Activated effector memory CD4-positive, alpha-beta T cell treated with Interleukin-2 at 50 U/mL for 16 hours (primary cell): ENCODE measurements at places on chromosomes 13 and 19.

DNA sequence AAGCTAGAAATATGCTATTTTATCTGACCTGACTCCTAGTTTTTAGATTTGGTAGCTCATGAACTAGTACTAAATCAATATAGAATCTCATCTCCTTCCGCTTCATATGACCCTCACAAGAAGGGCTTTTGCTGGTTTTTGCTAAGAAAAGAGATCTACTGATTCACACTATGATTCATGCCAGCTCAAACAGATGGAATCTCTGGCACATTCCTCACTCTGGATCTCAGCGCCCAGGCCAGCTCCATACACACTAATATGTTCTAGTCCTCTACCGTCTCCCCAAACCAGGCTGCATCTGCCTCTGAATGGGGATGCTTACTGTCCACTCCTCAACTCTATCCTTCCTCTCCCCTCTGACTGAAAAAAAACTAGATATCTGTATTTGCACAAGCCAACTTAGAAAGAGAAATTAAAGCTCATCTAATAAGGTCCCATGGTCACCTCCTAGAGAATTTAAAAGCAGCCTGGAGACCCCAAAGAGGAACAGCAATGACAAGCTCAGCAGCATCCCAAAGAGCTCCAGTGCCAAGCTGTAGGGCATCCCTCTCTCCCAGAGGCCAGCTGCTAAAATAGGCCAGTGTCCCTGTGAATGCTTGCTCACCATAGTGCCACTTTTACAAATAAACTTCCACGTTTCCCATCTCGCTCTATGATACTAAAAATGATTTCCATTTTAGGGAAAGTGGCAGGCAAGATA lies 74.9 kb downstream of the LHFPL6 start:
- no peak for DNase-seq

GRCh38 chr19:6671960-6672359 lies 2.0 kb upstream of the TNFSF14 start:
- no peak for DNase-seq

DNA sequence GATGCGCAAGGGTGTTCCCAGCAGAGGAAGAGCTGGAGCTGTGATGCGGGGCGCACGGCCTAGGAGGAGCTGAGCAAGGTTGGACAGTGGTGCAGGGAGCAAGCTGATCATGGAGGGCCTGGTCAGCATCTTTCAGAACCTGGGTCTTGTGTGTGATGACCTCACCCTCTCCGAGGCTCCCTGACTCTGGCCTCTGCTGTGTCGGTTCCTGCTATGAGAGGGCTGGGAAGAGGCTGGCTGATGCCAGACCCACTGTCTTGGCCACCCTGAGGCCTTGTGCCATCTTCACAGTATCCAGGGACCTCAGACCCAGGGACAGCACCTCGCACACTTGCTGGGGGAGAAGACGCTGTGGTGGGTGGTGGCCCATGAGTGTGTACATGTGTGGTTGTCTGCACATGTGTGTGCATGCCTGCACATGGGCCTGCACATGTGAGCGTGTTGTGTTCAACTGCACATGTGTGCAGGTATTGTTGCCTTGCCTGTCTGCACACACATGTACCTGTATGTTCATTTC lies 16.5 kb upstream of the C13orf46 start:
- no peak for DNase-seq

- no peak for DNase-seq
These were observed 10.7 kb upstream of the TMEM255B start for GRCh38 chr13:113748101-113748861.

GRCh38 chr19:44111910-44112463 lies 1.2 kb upstream of the ZNF225 start:
- no peak for DNase-seq

DNA sequence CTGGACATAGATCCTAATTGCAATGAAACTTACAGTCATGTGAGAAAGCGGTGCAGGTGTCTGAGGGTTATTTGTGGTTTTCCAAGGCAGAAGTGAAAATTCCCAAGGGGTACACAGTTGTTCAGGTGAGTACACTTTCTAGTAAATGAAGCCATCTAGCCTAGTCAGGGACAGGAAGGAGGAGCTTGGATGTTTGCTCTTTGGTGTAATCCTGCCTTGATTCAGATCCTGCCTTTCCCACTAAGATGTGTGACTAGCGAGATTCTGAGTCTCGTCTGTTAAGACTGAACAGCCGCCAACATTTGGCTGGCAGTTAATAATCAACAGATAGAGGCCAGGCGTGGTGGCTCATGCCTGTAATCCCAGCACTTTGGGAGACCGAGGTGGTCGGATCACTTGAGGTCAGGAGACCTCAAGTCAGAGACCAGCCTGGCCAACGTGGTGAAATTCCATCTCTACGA lies 2.5 kb downstream of the RPS9 start:
- no peak for DNase-seq

DNA sequence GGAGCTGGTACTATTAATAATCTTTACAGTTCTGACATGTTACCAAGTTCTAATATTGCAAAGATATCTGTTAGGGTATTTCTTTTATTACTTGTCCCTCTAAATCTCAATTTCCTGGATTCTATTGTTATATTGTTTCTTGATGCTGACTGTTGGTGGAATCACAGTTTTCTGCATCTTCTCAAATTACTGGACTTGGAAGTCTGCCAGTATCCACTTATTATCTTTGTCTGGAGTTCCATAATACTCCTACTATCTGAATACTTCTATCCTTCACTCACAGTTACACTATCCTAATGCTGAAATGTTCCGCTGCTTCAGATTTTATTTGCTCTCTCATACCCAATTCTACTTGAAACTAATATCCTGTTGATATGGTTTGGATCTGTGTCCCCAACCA lies 1985.7 kb upstream of the PRR20A start:
- no peak for DNase-seq

GRCh38 chr13:29810145-29810742 lies 40.2 kb downstream of the UBL3 start:
- DNase-seq, result no peak

GRCh38 chr13:110546926-110547325 lies 14.6 kb downstream of the RAB20 start:
- DNase-seq, result no peak

DNA sequence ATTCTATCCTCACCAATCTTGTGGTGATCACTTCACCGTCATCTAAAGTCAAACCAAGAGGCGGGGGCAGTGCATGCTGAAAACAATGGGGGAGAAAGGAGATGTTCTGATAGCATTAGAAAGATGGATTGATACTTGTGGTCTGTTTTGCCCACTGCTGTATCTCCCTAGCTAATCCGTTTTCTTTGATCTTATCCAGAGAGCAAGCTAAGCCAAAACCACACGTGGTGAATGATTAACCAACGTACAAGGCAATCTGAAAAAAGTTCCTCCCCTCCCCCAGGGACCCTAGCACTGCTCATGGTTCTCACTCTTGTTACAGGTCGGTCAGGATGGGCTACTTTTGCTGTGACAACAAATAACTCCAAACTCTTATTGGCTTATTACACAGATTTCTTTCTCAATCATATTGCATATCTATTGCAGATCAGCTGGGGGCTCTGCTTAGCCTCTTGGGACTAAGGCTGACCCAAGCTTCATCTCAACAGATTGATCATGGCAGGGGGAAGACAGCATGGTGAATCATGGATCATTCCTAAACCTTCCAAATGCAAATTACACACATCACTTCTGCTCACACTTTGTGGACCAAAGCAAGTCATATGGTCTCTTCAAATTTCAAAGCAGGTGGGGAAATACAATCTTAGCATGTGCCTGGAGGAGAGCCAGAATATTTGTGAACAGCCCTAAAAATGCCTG lies 11.9 kb upstream of the C13orf42 start:
- no peak for DNase-seq

- DNase-seq, result no peak
These were observed 1.3 kb downstream of the SNRPA start for GRCh38 chr19:40752257-40752781.

GRCh38 chr13:58476206-58476918 lies 844.8 kb downstream of the PCDH17 start:
- no peak for DNase-seq

GRCh38 chr13:49977992-49978391 lies 18.9 kb upstream of the TRIM13 start:
- no peak for DNase-seq

GRCh38 chr13:98476538-98476966 lies 100.4 kb downstream of the STK24 start:
- DNase-seq, result peak; percentile 85

DNA sequence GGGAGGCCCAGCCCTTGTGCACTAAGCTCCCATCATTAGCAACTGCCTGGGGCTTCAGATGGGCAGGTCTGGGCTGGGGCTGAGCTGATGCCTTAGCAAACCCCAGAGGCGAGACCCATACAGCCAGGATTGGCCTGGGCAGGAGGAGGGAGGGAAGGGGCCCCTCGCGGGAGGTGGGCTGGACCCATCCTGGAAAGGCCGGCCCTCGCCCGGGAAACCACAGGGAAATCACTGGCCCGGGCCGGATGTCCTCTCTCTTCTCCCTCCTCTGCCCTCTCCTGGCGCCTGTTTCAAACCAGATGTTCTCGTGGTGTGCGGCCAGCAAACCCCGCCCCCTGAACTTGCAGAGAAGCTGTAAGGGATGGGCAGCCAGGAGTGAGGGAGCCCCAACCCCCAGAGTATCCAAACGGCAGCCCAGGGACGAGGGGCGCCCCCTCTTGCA lies 43.1 kb downstream of the TMEM255B start:
- DNase-seq, result no peak

- DNase-seq, result no peak
These were observed 281.4 kb downstream of the LHFPL6 start for GRCh38 chr13:39321574-39321973.

- DNase-seq, result no peak
These were observed 1399.4 kb downstream of the EFNB2 start for GRCh38 chr13:105135852-105136615.

DNA sequence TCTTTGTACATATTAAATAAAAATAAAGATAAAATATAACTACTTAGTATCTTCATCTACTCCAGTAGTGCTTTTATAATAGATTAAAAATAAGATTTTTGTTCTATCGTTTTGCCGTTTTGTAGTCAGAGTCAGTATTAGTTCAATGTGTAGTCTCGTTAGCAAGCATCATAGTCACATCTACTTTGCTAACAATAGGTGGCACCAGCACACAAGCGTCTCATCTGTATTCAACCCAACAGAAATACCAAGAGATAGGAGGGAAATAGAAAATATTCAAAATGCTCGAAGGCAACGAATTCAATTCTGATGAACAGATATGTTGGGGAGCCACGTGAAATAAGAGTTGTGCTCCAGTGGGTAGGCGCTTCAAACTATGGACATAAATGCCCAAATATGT lies 21.4 kb upstream of the MICU2 start:
- no peak for DNase-seq

- no peak for DNase-seq
These were observed 87.6 kb downstream of the MUC16 start for GRCh38 chr19:8922591-8922990.

DNA sequence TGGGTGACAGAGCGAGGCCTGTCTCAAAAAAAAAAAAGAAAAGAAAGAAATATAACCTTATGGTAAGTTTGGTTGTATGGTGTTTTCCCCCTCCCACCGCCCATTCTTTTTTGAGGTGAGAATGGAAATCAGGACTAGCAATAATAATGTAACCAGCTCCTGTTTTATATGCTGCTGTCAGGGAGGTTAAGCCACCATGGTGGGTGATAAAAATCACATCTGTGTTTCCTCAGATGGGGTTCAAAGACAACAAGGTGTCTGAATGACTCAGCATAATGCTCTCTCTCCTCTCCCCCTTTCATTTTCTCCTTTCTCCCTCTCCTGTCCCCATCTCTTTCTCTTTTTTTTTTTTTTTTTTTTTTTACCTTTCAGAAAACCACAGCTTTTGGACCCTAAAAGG lies 28.3 kb upstream of the GARRE1 start:
- DNase-seq, result no peak

DNA sequence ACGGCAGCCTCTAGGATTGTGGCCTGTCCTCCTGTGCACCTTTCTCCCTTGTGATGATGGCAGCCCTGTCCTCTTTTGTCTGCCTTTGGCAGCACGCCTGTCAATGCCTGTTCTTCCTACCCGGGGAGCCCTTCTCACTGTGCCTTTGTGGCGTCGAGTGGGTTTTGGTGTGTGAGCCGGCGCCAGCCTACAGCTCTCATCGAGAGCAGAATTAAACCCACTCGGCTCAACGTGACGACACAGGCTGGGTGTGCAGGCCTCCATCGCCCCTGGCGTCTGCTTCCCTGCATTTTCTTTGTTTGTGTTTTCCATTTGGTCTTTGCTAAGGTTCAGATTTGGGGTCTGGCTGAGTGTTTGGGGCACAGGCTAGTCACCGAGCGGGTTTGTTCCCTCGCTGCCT lies 34.4 kb downstream of the AP1M1 start:
- DNase-seq, result no peak

GRCh38 chr13:32445461-32445860 lies 17.5 kb upstream of the N4BP2L1 start:
- no peak for DNase-seq

GRCh38 chr19:51749979-51750378 lies 1.7 kb downstream of the FPR1 start:
- DNase-seq, result no peak

DNA sequence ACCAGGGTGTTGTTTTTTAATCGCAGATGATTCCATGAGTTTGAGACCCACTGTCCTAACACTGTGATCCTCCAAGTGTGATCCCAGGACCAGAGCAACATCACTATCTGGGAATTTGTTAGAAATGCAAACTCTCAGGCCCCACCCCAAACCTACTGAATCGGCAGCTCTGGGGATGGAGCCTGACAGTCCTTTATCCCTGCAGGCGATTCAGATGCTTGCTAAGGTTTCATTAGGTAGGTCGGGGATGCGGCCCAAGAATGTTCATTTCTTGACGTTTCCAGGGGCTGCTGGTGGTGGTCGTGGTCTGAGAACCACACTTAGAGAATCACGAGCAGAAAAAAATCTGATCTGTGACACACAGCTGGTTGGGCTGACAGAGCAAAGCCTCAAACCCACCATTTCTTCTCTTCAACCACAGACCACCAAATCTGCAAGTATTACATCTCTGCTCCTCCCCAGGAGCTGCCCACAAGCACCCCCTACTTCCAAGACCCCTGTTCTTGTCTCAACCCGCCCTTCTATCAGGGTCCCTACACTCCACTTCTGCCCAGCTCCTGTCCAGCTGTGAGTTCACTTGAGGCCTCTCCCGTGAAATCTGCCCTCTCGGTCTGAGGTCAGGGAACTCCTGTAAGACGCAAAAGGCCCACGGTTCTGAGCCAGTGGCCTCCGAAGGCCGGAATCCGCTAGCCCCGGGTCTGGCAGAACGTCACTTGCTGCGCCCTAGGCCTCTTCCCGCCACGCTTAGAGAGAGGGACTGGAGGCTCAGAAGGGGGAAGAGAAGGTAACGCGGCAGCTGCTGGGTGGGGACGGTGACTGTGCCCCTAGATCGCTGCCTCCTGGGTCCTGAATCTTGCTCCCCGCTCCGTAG lies 1.1 kb upstream of the FARP1 start:
- DNase-seq, result no peak

GRCh38 chr13:51764184-51765141 lies 39.5 kb downstream of the DHRS12 start:
- DNase-seq, result peak; percentile 19
